ENCODE measurements at places on chromosomes 7 and 10.

GRCh38 chr10:32379950-32380551 is 33.1 kb upstream of the EPC1 start:
- no peak for DNase-seq

- DNase-seq: no peak
Observed at GRCh38 chr7:148481971-148482626, 108.5 kb upstream of the C7orf33 start.

DNA sequence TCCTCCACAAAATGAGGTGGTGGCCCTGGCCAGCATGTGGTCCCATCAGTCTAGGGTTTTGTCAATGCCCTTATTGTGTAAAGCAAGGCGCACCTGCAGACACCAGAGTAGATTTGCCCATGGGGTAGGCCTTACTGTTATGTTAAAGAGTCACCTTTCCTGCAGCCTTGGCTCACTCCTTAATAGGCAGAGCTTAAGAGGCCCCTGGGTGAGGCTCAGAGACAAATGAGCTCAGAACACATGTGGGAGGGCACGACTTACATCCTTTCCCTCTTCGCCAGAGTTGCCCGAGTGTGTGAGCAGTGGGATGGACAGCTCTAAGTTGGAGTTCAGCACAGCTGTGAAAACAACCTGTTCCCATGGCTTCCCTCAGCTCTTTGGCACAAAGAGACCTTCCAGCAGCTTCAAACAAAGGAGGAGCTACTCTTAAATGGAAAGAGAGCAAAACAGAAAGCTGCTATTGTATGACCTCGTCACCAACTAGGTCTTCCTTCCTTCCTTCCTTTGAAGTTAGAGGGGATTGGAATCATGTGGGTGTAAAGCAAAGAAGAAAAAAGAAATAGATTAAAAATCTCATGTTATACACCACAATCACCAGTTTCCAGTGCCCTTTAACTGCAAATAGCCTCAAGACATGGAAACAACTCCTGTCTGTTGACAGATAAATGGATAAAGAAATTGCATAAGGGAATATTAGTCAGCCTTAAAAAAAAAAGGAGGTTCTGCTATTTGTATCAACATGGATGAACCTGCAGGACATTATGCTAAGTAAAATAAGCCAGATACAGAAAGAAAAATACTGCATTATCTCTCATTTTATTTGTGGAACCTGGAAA is 11.9 kb upstream of the XPNPEP1 start:
- DNase-seq: no peak

DNA sequence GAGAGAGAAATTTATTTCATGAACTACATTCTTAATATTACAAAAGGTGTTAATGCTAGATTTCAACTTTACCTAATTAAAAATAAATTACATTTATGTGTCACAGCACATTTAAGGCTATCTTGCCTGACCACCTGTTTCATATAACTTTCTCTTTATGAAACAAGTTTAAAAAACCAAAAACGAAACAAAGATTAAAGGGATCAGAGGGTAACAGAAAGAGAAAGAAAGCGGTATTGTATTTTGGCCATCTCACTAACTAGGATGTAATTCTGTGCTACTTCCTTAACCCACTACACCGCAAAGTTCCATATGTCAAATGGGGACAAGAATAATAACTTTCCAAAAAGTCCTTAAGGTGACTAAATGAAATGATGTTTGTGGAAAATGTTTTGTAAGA is 6.3 kb upstream of the RHOBTB1 start:
- no peak for DNase-seq

- DNase-seq: no peak
Observed at GRCh38 chr7:151544183-151544582, 24.5 kb upstream of the RHEB start.

- no peak for DNase-seq
Observed at GRCh38 chr10:119845656-119846055, 27.0 kb downstream of the MCMBP start.

GRCh38 chr7:26197153-26198115 is 3.1 kb downstream of the HNRNPA2B1 start:
- DNase-seq: no peak

- no peak for DNase-seq
Observed at GRCh38 chr10:27771231-27771630, 25.6 kb upstream of the MKX start.

DNA sequence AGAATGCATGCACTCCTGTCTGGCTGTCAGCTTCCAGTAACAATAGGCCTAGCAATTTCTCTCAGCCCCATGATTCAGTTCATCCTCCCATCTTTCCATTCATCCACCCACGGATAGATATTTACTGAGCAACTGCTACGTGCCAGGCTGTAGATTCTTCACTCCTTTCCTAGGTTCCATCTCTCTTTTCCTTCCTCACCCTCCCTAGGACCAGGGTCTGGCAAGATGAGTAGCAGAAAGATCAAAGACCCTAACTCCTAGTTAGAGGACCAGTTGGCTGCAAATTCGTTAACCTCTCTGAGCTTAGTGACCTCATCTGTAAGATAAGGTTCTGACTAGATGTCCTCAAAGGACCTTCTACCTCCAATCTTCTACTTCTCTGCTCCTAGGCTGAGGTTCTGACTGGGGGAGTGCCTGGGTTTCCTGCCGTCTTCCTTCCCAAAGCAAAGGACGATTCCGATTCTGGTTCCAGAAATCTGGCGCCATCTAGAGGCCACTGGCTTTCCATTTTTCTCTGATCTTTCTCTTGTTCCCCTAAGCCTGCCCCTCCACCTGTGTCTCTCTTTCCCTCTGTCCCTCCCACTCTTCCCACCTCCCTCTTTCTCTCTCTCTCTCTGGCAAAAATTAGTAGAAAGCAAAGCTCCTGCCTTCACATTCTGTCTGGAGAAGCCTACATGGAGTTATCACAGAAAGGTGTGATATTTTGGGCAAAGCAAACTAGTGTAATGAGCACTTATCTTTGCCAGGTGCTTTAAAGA is 26.2 kb downstream of the TBATA start:
- peak; percentile 70 for DNase-seq

- DNase-seq: no peak
Observed at GRCh38 chr7:84633-85020, 107.7 kb upstream of the FAM20C start.

- DNase-seq: peak; percentile 88
Observed at GRCh38 chr10:29949411-29950011, 109.9 kb downstream of the JCAD start.

GRCh38 chr7:155747209-155747608 is 65.1 kb downstream of the SHH start:
- DNase-seq: no peak

DNA sequence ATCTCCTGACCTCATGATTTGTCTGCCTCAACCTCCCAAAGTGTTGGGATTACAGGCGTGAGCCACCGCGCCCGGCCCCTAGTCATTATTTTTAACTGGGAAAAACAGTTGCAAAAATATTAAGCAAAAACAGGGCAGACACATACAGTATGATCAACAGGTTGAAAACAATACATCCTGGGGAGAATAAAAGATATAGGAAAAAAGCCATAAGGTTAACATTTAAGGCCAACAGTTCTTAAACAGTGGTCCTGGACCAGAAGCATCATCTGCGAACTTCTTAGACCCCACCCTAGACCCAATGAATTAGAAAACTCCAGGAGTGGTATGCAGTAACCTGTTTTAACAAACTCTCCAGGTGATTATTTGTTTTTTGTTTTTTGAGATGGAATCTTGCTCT is 6.5 kb downstream of the UBE2H start:
- DNase-seq: no peak

- no peak for DNase-seq
Observed at GRCh38 chr10:96666741-96667140, 53.6 kb downstream of the PIK3AP1 start.

- no peak for DNase-seq
Observed at GRCh38 chr10:58932126-58932525, 244.3 kb upstream of the PHYHIPL start.

DNA sequence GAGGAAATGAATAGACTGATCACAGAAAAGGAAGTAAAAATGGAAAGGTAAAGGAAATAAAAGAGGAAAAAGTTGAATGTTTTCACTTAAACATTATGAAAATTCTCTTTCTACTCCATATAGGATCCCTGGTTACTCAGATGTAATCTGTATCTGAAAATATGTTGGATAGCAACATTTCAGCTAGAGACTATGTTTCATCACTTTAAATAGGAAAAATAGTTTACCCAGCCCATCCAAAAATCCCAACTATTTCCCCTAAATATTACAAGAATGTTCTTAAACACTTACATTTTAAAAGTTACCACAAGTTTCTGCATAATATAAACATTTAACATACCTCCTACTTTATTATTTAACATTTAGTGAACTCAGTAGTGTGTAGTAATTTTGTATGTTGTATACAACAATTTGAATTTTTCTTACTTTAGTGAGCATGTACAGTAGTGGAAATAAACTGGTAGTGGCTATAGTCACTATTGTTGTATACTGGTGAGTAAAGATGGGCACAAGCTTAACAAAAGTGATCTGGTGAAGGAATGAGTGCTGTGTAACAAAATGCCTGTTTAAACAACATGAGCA is 27.1 kb downstream of the SLF2 start:
- no peak for DNase-seq

GRCh38 chr7:130943336-130943901 is 209.4 kb upstream of the KLF14 start:
- peak; percentile 80 for DNase-seq

DNA sequence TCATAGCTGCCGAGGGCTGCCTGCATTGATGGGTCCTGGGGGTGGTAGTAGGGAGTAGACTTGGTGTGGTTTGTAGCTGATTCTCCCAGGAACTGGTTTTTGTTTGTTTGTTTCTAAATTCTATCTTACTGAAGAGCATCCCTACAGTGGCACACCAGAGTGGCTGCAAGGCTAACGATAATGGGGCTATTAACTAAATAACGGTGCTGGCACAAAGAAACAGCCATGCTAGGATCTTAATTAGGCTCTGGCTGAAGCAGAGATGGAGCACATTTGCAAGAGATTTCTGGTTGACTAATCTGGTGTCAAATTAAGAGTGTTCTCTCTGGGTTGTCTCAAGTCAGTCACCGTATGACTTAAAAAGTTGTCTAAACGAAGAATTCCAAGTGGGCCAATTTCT is 590.0 kb downstream of the NRG3 start:
- DNase-seq: no peak

DNA sequence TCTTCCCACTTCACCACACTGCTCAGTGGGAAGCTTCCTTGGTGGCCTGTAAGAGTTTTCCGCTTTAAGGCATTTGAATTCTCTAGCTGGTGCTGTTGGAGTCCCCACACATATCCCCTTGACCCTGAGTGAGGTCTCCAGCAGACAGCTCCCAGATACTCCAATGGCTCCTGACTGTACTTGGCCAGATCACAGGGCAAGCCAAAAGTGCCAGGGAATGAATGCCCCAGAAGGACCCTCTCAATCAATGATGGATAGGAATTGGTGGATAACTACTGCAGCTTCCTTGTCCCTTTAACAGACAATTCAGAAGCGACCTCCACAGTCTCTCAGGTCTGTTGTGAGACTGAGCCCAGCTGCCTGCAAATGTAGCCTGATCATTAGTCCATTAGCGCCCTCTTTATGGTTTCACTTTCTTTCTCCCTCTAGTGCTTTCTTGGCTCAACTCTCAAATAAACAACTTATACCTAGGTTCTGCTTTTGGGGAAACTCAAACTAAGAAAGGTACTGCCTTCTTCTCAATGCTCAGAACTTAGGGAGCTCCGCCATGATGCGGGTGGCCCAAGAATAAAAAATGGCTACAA is 283.0 kb downstream of the TCF7L2 start:
- no peak for DNase-seq

DNA sequence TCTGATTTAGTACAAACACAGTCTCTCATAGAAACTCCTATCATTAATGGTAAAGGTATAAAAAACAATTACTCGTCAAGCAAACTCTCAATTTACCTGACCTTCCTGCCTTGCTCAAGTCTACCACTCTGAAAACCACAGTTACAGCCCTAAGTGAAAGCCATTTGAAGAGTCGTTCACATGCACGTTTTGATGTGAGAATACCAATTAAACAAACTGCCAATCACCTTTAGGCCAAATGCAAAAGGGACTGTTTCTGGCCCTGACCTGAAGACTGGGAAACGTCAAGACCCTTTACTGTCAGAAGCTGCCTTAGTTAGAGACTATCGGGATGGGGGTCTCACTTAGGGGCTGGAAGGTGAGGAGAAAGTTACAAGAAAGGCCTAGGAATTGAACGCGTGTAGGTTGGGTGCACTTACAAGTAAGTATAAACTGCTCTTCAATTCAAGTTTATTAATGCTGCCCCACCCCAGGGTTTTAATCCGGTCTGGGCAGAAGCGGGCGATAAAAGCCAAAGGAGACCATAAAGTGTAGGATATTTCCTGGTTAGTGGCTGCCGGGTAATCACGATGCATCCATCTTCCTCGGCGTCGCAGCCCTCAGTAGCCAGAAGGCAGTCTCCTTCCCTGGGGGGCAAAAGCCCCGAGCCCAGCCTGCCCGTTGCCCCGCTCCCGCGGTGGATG is 935 bp downstream of the TM9SF3 start:
- peak; percentile 15 for DNase-seq

DNA sequence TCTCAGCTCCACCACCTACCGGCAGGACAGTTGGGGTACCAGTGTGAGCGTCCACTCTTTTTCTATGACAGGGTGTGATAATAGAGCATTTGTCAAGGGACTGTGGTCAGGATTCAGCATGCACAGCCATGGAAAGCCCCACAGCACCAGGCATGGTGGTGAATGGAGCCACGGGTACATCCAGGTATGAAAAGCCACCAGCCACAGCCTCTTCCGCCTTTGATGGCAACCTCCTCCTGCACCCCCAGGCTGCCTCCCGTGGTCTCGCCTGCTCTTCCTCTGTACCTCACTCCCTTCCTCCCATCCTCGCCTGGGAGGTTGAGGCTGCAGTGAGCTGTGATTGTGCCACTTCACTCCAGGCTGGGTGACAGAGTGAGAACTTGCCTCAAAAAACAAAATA is 90.2 kb upstream of the CHST15 start:
- DNase-seq: no peak

DNA sequence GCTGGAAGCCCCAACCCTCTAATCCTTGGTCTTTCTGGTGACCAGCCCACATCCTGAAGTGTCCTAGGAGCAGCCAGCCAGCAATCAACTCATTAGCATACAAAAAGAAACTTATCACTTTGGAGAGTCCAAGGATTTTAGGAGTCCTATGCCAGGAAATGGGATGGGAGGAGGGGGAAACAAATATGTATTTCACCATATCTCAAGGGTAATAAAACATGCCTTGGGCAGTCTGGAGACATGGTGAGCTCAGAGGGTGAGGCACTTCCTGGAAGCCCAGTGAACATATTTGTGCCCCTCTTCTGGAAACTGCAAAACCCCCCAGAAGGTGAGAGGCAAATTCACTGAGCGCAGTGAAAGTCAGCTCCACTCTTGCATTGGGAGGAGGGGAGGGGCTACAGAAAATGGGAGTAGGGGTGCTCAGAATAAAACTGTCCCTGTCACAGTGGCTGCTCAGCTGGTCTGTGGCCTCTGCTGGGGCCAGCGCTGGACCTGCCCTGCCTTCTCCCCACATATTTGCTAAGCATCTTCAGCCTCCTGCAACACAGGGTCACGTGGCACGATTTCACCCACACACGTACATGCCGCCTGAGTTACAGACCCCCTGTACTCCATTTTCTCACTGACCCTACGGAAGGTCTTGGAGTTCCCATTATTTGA is 17.7 kb upstream of the ZMIZ1 start:
- DNase-seq: no peak

GRCh38 chr10:87092861-87093631 is 1.6 kb downstream of the GLUD1 start:
- peak; percentile 52 for DNase-seq

- DNase-seq: no peak
Observed at GRCh38 chr7:154425271-154425670, 373.1 kb downstream of the DPP6 start.

- DNase-seq: no peak
Observed at GRCh38 chr7:35754741-35755140, 46.1 kb upstream of the SEPTIN7 start.

GRCh38 chr7:77370606-77371005 is 45.5 kb downstream of the GSAP start:
- no peak for DNase-seq

- peak; percentile 54 for DNase-seq
Observed at GRCh38 chr10:74223755-74224529, 72.9 kb downstream of the ADK start.
